ENCODE measurements at places on chromosomes 2 and 18. TPM values are rescaled to one million over a fixed set of nuclear protein-coding genes. Genes with fewer than 3 reads are reported as not detected.

Gene LRRC30
- total RNA-seq = not detected

Gene MYCN
- total RNA-seq = 3.1 TPM

Gene GPR155
- 2.3 TPM for total RNA-seq

Gene MERTK
- 33.6 TPM for total RNA-seq

All from pulmonary artery endothelial cell (primary cell).